ENCODE measurements at places on chromosomes 3 and 15.
A peak's percentile ranks its signal among the peaks of the same experiment; 100 is the strongest.

- no peak for DNase-seq
These were observed 3.5 kb downstream of the TBL1XR1 start for GRCh38 chr3:177193688-177194268.

DNA sequence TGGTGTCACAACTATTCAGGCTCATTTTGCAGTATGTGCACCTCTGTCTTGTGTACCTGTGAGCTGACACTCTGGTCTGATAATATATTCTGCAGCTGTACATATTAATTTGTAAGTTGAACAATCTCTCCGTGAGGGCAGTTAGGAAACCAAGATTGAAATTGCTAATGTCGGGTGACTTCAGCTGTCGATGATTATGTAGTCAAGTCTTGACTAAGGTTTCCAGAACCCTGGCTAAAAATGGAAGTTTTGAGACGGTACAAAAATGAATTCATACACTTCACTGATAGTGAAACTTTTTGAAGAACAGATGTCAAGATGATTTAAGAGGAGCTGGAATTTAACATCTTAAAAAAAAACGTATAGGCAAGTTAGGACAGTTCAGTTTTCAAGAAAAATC is 196.8 kb upstream of the ICE2 start:
- DNase-seq: no peak

- DNase-seq: no peak
These were observed 246.2 kb upstream of the TBL1XR1 start for GRCh38 chr3:177443469-177443868.

DNA sequence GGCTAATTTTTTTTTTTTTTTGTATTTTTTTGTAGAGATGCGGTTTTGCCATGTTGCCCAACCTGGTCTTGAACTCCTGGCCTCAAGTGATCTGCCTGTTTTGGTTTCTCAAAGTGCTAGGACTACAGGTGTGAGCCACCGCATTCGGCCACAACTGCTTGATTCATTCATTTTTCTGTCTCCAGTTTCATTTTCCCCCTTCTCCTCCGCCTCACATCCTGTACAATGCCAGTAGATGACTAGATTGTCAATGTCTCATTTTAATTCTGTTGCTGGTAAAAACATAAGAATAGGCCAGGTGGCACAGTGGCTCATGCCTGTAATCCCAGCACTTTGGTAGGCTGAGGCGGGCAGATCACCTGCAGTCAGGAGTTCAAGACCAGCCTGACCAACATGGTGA is 12.0 kb upstream of the ZNF592 start:
- no peak for DNase-seq

DNA sequence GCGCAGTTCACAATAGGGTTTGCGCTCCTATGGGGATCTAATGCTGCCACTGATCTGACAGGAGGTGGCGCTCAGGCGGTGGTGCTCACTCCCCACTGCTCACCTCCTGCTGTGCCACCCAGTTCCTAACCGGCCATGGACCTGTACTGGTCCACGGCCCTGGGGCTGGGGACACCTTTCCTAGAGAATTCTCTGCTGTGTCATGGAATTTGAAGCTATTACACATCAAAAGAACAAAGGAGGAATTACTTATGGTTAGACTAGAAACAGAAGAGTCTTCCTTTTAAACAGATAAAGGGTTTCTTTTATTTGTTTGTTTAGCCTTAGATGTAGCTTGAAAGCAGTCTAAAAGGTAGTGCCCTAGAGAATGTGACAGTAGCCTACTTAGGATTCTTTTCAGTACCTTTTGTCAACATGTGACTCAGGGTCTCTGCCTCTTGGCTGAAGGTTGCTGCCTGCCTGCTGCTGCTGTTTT is 50.3 kb downstream of the PAK2 start:
- DNase-seq: no peak

GRCh38 chr3:126476166-126477060 is 722 bp upstream of the ZXDC start:
- DNase-seq: peak; percentile 63

GRCh38 chr3:41507336-41508062 is 308.2 kb downstream of the CTNNB1 start:
- no peak for DNase-seq

- no peak for DNase-seq
These were observed 11.1 kb downstream of the ISG20 start for GRCh38 chr15:88649753-88650551.

DNA sequence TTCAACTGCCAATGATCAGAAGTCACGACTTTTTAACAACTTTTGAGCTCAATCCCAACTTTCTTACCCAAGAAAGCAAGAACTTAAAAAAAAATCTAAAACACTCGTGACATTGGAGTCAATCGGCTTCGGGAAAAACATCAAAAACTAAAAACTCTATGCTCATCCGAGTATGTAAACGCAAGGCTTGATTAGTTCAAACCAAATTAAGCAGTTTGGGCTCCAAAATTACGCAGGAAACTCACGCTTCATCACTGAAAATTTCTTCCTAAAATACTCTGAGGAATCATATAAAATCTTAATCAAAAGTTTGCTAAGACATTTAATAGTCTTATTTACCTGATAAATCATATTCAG is 1.6 kb downstream of the TRA2B start:
- no peak for DNase-seq

- no peak for DNase-seq
These were observed 13.6 kb upstream of the CCDC33 start for GRCh38 chr15:74222240-74223119.

DNA sequence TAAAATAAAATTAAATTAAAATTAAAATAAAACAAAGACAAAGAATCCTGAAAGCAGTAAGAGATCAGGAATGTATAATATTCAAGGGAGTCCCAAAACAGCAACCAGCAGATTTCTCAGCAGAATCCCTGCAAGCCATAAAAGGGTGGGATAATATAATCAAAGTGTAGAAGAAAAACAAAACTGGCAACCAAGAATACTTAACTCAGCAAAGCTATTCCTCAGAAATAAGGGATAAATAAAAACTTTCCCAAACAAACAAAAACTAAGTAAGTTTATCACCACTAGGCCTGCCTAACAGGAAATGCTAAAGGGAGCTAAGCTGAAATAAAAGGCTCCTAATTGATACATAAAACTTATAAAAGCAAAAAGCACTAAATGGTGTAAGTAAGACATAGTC is 29.8 kb downstream of the THBS1 start:
- DNase-seq: no peak

DNA sequence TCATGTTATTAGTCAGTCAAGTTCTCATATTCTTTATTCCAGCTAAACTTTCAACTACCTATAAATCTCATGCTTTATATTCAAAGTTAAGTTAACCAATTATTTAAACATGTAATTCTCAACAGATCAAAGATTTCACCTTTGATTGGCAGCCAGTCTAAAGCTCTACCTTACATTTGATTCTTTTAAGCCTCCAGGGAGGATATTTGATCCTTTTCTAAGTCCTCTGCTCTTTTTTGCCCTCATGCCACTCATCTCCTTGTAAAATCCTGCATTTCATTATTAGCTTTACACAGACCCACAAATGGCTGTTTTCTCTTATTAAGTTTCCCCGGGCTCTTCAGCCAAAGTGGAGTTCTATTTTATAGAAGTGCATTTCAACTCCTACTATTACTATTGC is 134.1 kb downstream of the NLGN1 start:
- DNase-seq: no peak

DNA sequence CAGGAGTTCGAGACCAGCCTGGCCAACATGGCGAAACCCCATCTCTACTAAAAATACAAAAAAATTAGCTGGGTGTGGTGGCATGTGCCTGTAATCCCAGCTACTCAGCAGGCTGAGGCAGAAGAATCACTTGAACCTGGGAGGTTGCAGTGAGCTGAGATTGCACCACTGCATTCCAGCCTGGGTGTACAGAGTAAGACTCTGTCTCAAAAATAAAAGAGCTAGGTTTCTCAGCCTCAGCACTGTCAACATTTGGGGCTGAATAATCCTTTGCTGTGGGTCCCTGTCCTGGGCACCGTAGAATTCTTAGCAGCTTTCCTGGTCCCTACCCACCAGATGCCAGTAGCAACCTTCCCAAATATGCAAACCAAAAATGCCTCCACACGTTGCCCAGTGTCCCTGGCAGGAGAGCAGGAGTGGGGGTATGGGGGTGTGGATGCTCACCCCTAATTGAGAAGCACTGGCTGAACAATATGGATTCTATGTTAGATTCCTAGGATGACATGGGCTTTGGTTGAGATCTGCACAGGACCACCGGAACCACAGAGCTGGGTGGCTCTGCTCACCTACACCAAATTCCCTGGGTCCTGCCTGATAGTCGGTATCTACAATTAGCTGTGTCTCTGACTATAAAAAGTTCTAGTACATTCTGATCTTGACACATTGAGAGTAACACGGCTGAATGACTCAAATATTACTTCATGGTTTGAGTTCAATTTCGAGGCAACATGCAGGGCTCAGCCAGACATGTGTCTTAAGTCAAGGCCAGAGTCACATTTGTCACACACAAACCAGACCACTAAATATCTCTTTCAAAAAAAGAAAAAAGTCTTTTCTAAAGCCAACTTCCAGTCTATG is 577.0 kb upstream of the MDFIC2 start:
- DNase-seq: no peak

DNA sequence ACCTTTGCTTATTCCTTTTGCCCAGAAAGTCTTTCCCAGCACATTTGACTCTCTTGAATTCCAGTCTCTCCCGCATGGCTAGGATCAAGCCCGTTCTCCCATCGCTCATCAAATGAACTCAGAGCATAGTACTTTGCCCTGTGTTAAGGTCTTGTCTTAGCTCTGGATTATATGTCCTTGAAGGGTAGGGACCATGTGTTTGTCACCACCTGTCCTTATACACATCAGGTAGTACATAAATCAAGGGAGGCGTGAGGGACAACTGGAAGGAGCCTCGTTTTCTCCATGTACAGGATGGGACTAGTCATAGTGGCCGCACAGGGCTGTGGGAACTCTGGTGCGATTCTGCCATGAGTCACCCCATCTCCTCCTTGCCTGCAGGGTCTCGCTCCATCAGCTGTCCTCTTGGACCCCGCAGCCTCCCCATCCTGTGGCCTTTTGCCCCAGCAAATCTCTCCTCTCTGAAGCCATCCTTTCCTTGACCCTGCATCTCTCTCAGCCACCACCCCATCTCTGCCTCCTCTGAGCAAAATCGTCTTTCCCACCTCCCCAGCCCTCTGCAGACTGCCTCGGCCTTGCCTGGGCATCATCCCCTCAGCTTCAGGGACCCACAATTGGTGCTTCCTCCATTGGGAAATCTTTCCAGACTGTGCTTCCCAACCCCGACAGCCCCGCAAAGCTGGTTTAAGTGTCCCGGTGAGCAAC is 33.4 kb upstream of the RAB6B start:
- DNase-seq: no peak

- DNase-seq: no peak
These were observed 10.1 kb upstream of the JMJD7 start for GRCh38 chr15:41817781-41818180.

DNA sequence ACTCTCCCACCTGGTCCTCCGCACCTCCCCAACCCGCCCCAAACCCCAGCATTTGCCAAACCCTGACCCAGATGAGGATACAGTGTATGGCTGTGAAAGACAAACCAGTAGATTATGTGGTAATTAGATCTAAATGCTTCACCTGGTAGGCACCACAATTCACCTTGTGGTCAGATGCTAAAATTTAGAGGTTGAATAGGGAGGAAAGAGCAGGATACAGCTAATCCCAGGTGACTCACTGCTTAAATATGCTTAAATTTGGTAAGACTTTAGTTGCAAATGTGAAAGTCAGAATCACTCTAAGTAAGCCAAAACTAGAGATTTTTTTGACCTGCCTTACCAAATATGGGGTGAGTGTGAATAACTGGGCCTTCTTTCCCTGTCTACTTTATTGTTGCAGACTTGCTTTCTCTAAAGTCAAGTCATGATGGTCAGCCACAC is 105.5 kb downstream of the MME start:
- DNase-seq: peak; percentile 31

- DNase-seq: no peak
These were observed 151.8 kb downstream of the SYNPR start for GRCh38 chr3:63429905-63430304.

DNA sequence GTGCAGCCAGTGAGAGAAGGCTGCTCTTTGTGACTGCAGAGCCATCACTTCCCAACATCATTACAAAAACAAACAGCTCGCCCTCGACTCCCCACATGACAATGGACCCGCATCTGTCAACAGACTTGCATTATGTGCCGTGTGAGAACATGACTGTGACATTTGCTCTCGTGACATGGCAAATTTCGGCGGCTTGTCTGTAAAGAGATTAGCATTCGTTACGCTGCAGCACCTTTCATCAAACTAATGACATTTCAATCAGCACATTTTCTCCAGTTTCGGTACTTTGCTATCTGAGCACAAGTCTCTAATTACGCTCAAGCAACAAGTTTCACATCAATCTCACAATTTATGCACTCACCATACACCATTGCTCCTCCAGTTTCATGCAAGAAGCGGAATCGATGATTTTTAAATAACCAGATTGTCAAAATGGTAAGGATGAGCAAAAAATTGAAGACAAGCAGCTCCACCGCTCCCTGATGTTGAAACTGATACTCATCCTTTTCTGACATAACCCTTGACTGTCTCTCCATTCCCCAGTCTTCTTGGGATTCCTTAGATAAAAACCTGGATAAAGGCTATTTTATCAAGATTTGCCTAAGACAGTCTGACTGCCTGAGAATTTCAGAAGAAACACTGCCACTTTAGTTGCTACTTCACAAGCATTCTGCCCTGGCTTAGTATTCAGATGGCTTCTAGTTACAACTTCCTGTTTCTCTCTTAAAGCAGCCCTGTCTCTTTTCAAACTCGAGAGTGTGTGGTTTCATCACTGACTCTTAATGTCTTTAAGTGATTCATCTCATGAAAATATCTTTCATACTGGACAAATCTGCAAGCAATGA is at the start of gene SLC9A9:
Gene SLC9A9 (minus strand): TSS at position 682 of the 845 bp plus-strand sequence. CDS start 146 bp downstream, at position 536.
- peak; percentile 36 for DNase-seq

DNA sequence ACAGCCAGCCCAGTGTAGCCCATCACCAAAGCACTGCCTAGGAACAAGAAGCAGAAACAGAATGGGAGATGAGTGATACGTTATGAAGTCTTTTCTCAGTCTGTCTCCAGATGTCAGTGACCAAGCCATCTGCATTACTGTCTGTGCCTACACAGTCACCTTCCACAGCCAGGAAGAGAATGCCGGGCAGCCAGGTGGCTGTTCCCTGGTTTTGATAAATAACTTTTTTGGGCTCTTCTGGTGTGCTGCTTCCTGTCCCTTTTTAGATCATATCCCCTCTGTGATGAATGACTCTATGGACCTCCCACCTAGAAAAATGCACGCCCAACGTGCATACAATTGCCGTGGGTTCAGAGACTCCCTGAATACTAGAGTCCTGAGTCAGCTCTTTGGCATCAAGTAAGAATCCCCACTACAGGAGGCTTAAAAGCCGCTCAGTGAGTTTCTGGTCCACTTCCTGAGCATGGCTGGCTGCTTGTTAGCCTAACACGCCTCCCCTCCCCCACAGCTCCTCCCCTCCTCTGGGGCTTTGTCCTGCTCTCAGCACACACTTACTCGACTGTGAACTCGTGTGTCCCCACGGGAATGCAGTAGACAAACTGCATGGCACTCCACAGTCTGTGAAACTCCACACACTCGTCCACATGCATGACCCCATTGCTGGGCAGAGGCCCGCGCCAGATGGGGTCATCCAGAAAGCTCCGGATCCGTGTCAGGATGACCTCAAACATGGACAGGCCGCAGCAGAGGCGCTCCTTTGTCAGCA is 34.7 kb downstream of the NIPA2 start:
- peak; percentile 63 for DNase-seq

GRCh38 chr3:22380253-22380652 is 629.2 kb upstream of the ZNF385D start:
- DNase-seq: no peak
